AG04449 (cell line): ENCODE measurements at places on chromosomes 6 and 20.

GRCh38 chr20:59446376-59446775 lies 146.0 kb downstream of the EDN3 start:
- DNase-seq = no peak

GRCh38 chr6:150622941-150623874 lies 23.5 kb downstream of the PLEKHG1 start:
- DNase-seq = no peak

GRCh38 chr6:14981960-14982359 lies 263.9 kb upstream of the JARID2 start:
- no peak for DNase-seq

GRCh38 chr20:4697831-4698221 lies 23.9 kb upstream of the PRND start:
- DNase-seq = no peak

GRCh38 chr6:105514306-105514705 lies 111.4 kb upstream of the PREP start:
- no peak for DNase-seq
